T-helper 1 cell (primary cell): ENCODE measurements at places on chromosomes 4 and X.

GRCh38 chr4:159508917-159509500 is 406.1 kb downstream of the RAPGEF2 start:
- no peak for DNase-seq

DNA sequence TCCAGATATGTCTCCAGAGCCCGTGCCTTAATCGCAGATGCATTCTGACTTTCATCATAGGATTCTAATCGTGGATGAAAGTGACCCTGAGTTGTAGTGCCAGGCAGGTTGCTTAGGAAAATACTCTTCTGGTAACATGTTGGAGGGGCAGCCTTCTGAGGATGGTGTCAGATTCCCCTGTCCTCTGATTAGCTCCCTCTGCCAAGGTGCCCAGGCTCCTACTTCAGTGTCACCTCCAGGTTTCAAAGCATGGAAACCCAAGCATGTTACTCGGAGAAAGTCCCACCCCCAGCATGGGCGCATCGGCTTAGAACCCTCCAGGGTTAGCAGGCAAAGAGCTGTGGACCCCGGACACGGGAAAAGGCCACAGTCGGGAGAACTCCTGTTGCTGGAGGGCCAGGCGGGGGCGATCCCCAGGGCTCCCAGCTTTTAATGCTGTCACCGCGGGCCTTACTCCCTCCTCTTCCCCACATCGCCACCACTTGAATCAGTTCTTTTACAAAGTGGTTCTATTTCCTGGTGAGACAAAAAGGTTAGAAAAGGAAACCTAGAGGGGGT is 44.5 kb downstream of the TRIM2 start:
- DNase-seq, result no peak

GRCh38 chr4:129326571-129327460 is 230.9 kb downstream of the C4orf33 start:
- no peak for DNase-seq

DNA sequence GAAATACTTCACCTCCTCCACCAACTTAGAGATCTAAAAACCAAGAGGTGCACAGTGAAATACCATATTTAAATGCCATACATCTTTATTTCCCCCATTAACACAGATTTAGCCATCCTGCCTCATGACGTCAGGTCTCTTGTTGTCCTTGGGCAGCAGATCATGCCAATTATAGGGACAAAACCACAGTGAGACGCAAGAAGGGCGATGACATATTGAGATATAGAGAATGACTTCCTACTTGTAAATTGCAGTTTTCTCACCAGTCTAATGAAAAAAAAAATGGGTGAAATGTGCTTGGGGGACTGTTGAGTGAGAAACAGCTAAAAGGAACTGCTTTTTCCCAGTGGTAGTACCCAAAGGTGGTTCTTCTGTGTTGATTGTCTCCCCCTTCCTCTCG is 24.3 kb downstream of the RS1 start:
- no peak for DNase-seq

DNA sequence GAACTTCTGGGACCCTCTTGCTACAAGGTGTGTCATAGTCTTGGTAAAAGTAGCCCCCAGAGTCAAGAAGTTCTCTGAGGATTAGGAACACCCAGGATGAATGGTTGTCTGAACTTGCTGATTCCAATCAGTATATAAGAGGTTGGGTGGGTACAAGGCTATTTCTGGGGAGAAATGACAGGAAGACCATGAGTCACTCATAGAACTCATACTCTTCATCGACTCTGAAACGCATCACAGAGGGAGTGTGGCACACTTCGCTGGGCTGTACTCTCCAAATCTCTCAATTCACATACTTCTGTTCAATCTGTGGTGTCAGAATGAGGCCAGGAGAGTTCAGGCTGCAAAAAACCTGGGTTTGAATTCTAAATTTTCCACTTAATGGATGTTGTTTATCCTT is 193.2 kb upstream of the LEF1 start:
- DNase-seq, result no peak

DNA sequence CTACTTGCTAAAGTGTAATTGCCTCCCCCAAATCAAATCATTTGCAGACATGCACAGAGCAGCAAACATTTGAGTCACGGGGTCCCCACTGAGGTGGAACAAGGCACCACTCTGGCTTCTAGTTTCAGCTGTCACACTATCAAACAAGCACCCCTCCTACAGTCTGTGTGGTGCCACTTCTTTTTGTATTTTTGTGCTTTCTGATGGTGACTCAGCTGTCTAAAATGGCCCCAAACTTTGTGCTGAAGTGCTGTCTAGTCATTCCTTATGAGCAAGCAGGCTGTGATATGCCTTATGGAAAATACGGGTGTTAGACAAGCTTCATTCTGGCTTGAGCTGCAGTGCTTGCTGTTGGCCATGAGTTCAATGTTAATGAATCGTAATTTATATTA is 15.4 kb downstream of the IGFBP7 start:
- no peak for DNase-seq

DNA sequence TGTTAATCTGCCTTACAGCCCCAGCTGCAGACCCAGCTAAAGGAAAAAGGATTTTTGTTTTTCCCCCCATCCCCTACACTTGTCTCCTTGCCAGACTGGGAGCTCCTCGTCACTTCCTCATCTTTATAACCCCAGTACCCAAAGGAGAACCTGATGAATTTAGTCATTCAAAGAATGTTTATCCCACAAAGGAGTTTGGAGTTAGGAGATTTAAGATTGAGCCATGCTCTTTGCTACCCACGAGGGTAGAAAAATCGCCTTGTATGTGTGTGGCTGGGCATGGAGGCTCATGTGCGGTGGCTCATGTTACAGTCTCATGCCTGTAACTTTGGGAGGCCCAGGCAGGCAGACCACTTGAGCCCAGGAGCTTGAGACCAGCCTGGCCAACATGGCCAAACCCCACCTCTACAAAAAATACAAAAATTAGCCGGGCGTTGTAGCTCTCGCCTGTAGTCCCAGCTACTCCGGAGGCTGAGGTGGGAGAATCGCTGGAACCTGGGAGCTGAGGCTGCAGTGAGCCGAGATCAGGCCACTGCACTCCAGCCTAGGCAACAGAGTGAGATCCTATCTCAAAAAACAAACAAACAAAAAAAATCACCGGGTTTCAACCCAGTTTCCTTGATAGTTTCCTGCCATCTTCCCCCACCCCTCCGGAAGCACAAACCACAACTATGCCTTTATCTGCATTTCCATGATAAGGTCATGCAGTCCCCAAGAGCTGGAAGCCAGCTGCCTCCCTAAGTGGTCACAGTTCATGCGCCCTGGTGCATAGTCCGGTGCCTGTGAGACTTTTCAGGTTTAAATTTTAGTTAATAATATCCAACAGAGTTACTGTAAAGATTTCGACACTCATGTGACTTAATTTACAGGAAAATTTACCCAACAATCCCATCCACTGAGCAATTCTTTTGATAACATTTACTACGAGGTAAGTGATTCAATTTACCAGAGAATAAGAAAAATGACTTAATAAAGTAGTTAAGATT is 1.5 kb downstream of the CFAP97 start:
- DNase-seq, result peak; percentile 31

DNA sequence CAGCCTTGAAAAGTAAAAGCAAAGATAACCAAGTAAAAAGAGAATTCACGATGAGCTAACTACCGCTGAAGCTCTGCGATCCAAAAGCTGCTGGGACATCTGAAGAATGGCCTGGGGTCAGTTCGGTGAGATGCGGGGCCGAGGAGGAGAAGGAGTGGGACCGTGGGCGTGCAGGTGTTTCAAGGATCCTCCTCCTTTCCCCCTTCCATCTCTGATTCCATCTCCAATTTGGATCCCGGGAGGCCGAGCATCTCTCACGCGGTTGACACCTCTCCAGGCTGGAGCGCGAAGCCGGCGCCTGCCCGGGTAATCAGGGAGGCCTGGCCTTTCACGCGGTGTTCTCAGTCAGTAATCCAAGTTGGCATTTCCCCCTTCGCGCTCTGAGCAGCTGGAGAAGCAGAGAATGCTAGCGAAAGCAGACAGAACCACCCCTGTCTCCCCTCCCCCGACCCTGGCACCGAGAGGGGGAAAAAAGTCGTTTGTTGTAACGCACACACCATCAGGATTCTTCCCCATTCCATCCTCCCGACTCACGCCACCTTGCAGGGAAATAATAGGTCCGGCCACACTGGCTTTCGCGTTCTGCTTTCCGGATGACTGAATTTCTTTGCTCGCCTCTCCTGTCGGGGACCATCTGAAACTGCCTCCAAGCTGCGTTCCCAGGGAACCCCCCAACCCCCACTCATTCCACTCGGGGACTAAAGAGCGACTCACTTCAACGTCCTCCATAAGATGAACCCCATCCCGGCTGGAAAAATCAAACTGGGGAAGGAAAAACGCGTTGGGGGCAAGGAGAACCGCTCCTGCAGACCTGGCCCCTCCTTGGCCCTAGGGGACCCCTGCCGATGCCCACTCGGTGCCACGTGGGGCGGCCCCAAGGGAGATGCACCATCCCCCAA is 6.5 kb downstream of the NEUROG2 start:
- DNase-seq, result no peak

- DNase-seq, result no peak
Measured at GRCh38 chr4:140523370-140523856, 555 bp upstream of the ELMOD2 start.

DNA sequence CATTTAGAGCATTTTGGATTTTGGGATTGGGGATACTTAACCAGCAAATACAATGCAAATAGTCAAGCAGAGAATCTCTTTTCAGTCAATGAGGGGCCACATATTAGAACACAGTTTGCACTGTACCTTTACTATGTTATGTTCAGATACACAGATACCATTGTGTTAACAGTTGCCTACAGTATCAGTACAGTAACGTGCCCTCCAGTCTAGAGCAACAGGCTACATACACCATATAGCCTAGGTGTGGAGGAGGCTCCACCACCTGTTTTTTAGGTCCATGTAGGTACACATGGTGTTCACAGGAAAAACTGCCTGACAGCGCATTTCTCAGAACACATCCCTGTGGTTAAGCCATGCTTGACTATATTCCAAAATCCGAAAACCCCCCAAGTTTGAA is 9.1 kb downstream of the GRPEL1 start:
- DNase-seq, result no peak

- no peak for DNase-seq
Measured at GRCh38 chr4:26349496-26349895, 28.7 kb downstream of the RBPJ start.

DNA sequence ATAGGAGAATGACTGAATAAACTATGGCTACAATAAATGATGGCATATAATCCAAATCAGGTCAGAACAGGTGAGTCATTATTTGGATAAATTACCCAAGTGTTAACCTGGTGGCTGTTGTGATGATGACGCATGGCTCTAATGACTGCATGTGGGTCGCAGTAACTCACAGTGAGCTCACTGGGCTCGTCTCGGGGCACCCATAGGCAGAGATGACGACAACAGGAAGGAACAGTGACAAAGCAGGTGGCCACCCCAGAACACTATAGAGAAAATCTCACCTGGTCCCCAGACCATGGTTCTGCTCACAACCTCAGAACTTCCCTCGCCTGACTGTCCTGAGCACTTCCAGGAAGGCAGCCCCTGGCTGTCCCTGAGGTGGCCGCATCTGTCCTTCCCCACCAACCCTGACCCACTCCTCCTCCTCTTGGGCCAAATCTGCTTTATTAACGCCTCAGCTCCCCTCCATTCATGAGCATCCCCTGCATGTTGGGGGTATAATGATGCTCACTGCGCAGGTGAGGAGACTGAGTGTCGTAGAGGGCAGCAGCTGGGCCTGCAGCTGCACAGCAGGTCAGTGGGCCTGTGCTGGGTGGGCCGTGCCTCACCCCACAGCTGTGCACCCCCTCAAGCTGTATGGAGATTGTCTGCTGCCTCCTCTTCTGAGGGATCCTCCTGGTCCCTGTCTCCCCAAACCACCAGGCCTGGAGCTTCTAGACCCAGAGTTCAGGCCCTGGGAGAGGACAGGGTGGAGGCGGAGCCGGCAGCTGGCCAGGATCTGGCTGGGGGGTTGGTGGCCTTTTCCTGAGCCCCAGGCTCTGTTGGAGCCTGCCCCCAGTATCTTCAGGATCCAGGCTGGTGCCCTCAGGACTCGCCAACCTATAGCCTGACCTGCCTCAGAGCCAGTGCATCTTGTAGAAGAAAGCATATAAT is 30.9 kb upstream of the FAM156A start:
- DNase-seq, result no peak

- DNase-seq, result no peak
Measured at GRCh38 chrX:15953801-15954200, 99.2 kb upstream of the AP1S2 start.

GRCh38 chr4:85081196-85081595 is 114.7 kb upstream of the WDFY3 start:
- no peak for DNase-seq

- DNase-seq, result no peak
Measured at GRCh38 chrX:20595928-20596575, 329.3 kb upstream of the RPS6KA3 start.

- DNase-seq, result no peak
Measured at GRCh38 chr4:10203851-10204250, 87.3 kb upstream of the WDR1 start.

- DNase-seq, result no peak
Measured at GRCh38 chrX:39755143-39756032, 342.4 kb downstream of the BCOR start.

GRCh38 chrX:107632346-107632745 is 4.0 kb downstream of the PRPS1 start:
- no peak for DNase-seq

DNA sequence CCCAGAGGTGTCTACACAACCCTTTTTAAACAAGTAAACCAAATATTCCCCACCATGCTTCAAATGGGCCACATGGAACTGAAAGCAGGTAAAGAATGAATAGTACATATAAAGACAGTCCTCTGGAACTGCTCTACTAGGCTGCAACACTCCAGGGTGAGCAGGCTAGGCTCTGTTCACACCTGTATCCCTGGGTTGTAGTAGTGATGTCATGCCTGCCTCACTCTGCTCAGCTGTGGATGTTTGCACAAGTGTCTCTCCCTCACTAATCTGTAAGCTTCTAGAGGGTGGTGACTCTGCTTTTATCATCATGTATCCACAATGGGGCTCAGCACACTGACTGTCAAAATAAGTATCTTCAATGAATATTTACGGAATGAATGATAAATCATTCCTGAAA is 20.4 kb downstream of the LEF1 start:
- no peak for DNase-seq

DNA sequence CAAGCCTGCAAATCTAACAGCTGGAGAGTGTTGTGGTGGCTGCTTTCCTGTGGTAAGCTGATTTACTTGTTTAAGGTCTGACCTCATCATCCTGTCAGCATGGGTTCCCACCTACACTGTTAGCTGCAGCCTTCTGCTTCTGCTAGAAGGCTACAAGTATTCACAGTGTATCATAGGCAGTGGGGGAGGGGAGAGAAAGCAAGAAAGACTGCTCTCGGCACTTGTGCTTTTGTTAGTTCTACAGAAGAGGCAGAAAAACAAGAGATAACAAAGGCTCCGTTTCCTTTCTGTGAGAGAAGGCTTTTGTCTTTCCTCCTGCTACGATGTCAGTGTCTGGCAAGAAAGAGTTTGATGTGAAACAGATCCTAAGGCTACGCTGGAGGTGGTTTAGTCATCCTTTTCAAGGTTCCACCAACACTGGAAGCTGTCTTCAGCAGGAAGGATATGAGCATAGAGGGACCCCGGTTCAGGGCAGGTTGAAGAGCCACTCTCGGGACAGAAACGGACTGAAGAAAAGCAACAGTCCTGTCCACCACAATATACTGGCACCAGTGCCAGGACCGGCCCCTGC is at the start of gene KLHL4:
KLHL4 (plus strand) TSS at position 232 of the 571 bp plus-strand sequence; CDS start at position 324, 92 bp downstream.
- DNase-seq, result no peak

- no peak for DNase-seq
Measured at GRCh38 chr4:169963998-169964397, 62.2 kb downstream of the MFAP3L start.
